ENCODE measurements at places on chromosomes 3 and 15.

DNA sequence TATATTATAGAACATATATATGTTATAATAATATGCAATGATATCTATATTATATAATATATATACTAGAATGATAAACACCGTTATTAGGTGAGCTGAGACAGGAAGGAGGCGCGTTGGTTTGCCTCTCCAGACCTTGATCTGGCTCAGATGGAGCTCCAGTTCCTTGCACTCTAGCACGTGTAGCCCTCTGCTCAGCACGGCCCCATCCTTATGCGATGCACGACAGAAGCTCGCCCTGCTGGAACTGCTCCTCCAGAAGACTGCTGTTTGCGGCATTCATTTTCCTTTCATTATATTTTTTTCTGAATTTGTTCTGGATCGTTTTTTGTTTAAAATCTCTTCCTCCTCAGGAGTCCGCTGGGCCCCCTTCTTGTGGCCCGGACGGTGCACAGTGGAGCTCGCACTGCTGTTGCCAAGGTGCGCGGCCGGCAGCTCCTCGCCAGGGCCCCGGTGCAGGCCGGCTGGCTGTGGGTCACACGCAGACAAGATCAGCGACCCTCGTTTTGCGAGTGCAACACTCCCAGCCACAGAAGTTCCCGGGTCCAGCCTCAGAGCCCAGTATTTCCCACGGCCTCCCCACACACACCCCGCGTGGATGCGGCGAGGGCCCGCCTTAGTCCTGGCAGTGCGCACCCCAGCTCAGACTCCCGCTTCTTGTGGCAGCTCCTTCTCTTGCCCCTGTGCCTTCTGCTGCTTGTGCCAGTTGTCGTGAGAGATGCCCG, 112.2 kb downstream of the CHL1 start:
- no peak for DNase-seq

- DNase-seq: no peak
These were observed 276.5 kb downstream of the TBL1XR1 start for GRCh38 chr3:176920766-176921160.

DNA sequence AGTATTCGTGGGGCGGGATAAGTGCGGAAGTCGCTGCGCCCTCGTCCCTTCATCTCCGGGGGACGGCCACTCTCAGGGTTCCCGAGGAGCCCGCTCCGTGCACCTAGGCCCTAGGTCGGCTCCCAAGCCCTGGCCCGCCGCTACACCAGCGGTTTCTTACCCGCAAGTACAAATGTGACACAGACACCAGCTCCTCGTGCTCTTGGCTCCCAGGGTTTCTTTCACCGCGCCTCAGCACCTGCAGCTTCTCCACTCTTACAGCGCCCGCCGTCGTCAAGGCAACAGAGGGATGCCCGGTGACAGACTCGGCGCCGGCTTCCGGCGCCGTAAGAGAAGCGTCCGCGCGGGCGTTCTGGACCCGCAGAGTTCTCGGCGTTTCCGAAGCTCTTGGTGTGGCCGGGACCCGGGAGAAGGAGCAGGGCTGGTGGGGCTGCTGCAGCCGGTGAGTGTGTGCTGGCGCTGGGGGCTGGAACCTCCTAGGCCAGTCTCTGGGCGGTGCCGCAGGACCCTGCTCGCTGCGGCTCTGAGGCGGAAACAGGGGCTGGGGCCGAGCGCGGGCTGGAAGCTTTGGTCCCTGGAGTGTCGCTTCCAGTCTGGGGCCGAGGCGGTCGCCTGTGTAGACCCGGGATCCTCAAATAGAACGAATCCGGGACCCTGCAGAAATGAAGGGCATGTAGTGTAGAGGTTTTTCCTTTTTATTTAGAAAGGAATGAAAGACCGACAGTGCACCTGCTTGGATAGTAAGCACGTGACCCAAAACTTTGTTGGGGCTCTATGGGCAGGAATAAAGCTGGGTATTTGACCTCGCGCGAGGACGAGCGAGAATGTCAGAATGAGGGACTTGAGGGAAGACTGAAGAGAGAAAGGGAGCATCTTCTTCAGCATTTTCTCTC, 155.4 kb upstream of the GOLGA6L4 start:
- DNase-seq: peak; percentile 23

- no peak for DNase-seq
These were observed 181.0 kb downstream of the ZBBX start for GRCh38 chr3:167198949-167199600.

- DNase-seq: no peak
These were observed 210.6 kb downstream of the FHIT start for GRCh38 chr3:61040618-61041017.

- DNase-seq: no peak
These were observed 14.6 kb upstream of the DUSP7 start for GRCh38 chr3:52070724-52071621.

DNA sequence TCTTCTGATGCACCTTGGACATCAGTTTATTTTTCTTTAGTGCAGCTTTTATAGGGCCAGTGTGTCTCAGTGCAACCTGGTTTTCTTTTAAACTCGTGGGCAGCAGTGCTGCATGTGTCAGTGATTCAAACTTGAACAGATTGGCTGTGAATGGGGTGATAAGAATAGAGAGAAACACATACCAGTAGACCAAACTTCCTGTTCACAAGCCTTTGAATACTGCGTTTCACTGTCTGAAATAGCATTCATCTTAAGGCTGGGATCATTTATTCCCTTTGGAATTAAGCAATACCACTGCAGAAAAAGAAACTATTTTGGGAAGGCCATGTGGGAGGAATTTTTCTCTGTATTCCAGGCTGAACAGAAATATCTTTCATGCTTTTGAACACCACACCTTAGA, 51.7 kb downstream of the PHLDB2 start:
- DNase-seq: no peak

GRCh38 chr15:28921919-28922706, 36.3 kb downstream of the APBA2 start:
- no peak for DNase-seq

- DNase-seq: peak; percentile 35
These were observed 89.3 kb upstream of the C2CD4B start for GRCh38 chr15:62254137-62254934.

DNA sequence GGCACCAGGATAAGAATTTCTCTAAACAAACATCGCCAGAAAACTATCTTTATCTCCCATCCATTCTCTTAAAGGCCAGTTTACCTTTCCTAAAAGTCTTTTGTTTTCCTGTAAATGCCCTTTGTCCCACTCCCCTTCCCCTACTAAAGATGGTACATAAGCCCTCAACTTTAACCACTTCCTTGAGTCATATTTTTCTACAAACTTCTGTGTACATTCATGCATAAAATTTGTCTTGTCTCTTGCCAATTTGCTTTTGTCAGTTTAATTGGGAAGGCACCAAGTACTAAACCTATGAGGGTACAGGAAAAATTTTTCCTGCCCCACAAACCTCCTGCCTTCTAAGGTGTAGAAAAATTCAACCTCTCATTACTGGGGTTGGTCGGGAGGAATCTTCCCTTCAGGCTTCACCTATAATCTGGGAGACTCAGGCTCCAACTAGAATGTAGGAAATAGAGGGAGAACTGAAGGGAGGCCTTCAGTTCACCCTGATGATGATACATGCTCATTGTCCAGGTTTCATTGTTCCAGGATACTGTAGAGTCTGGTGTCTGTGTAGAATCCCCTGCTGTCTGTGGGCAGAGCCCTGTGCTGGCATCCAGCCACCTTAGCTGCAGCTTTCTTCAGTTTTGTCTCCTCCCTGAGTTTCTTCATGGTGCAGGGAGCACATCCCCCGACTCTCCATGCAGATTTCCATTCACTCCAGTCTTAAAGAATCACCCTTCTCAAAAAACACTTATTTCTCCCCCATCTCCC, 53.2 kb downstream of the CD200R1L start:
- DNase-seq: no peak

DNA sequence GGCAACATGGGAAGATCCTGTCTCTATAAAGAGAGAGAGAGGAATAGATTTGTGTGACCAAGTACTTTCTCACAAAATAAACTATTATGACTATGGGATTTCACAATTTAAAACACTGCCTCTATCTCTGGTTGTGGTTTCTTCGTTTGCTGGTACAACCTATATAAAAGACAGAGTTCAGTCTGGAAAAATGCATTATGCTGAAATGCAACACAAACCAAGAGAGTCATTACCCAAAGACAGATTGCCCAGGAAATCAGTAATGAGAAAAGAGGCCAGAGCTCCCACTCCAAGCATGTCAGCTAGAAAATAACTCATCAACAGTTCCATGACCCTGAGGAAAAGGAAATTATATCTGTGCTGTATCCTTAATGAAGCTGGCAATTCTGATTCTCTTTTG, 23.2 kb downstream of the GPR176 start:
- no peak for DNase-seq

DNA sequence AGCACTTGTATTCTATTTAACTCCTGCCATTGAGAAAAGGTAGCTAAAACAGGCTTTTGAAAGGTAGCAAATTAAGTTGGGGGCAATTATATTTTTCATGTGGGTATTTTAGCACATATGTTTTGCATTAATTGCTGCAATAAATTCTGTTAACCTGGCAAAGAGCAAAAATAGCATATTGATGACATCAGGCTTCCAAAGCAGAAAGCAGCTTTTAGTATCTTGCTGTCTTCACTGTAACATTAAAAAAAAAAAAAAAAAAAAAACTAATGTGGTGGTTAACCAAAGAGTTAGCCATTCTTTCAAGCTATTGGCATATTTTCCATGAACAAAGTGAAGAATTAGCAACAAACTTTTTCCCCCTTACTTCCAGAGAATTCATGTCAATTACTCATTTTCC, 9.1 kb downstream of the EPHA3 start:
- no peak for DNase-seq

DNA sequence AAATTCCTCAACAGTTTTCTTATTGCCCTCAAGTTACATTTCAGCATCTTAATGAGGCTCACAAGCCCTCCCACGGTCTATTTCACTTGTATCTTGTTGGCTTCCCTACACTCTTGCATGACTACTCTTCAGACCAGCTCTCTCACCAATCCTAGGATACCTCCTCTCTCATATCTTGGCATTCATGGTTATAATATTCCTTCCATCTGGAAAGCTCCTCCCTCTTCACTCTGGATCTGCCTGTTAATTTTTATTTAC, 8.5 kb upstream of the CCDC80 start:
- no peak for DNase-seq

DNA sequence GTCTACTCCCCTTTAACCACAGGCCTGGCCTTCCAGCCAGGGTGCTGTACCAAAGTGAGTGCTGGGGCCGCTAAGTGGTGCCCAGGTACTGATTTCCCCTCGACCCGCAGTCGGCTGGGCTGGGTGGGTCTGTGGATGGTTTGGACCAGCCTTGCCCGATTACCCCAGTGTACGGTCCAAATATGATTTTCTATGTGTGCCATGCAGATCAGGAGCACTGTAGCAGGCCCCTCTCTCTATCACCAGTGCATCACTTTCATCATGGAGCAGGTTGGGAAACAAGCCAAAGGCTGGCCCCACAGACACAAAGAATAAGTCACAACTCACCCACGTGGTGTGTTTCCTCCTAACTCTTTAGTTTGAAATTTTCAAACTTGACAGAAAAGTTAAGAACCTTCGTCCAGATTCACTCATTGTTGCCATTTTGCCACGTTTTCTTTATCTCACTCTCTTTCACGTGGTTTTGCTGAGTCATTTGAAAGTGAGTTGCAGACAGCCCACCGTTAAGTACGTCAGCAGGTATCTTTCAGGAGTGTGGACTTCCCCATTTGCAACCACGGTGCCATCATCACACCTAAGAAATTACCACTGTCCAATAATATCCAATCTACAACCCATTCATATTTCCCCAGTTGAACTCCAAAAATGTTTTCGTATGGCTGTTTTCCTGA, 37.0 kb downstream of the ZNF710 start:
- DNase-seq: peak; percentile 59

DNA sequence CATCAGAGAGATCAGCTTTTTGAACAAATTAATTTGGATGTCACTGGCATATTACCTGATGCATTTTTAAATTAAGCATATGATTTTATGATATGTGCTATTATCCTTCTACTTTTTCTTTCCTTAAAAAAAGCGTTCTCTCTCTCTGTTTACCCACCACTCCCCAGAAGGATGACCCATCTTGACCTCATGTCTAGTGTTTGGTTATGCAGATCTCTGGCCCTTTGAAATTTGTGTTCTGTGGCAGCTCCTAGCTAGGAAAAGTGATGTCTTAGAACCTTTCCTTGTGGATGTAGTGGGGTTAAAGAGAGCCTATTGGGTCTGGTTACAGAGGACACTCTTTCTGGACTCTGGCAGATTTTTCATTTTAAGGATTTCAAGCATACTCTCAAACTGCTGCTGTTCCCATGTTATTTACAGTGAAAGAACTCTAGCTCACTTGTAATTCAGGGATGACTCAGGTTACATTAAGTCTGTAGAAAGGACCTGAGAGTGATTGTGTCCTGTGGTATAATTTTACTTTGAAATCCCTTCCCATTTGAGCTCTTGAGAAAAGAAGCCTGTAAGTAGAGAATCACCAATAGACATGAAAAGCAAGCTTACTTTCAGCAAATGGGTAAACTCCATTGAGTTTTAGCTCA, 23.8 kb downstream of the ARHGEF26 start:
- DNase-seq: no peak

DNA sequence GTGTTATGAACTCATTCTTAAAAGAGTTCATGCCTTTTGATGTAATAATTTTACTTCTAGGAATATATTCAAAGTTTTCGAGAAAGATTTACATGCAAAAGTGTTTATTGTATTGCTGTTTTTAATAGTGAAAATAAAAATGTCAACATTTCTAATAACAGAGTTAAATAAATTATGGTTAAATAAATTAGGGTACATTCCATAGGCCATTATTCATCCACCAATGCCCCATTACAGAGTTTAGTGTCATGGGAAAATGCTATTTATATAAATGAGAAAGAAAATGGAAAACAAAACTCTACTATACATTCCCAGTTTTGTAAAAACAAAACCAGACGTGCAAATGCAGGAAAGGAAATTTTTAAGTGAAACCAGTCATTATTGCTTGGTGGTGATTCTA, 538.1 kb upstream of the TBL1XR1 start:
- no peak for DNase-seq

DNA sequence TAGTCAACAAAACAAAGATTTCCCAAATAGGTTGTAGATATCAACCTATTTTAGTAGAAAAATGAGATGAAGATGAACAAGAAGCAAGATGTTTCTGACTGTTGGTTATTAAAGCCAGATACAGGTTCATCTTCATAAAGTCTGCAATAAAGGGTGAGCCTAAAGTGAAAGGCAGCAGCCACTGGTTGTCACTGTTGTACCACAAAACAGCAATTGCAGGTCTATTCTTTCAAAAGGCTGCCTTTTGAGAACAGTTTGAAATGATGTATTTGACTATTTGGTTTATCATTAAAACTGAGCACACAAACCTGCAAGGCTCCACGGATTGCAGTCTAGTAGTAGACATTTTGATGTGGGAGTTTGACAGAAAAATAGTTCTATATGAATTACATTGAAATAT, 543.4 kb downstream of the GBE1 start:
- no peak for DNase-seq

GRCh38 chr3:115323380-115323779, 176.3 kb upstream of the ZBTB20 start:
- no peak for DNase-seq

DNA sequence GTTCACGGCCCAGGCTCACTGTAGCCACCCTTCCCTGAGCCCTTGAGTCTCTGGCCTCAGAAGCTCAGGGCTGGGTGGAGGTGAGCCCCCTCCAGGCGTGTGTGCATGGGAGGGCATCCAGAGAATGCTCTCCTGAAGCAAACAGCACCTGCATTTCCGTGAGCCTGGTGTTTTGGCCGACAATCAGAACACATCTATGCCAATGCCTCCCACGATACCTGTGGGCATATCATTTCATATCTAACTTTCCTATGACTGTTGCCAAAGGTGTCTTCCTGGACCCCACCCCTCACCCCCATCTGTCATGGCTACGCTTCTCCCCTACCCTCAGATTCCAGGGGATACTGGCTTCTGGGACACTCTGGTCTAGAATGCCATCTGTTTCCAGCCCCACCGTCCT, 53.3 kb upstream of the RAB6B start:
- no peak for DNase-seq
